Activated T-cell treated with anti-CD3 and anti-CD28 coated beads for 4 hours (primary cell): ENCODE measurements at places on chromosomes 12 and 14.

GRCh38 chr14:38710881-38711280 lies 392.2 kb downstream of the SEC23A start:
- no peak for DNase-seq

DNA sequence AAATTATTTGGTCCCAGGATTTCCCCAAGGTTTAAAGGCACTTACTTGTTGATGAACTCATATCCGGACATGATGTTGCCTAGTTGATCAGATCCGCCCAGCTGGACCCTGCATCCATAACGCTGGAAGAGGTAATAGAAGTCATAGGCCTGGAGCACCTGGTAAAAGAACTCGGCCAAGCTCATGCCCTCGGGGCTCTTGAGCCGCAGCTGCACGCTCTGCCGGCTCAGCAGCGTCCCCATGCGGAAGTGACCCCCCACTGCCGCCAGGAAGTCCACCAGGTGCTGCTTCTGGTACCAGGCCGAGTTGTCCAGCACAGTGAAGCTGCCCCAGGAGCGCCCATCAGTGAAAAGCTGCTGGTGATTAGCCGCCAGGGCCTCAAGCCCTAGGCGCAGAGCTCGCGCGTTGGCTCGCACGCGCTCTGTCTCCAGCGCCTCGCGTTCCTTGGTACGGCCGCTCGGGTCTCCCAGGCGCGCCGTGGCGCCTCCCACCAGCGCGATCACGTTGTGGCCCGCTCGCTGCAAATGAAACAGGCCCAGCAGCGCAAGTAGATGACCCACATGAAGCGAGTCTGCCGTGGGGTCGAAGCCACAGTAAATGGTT lies 545 bp downstream of the YARS2 start:
- peak; percentile 46 for DNase-seq

DNA sequence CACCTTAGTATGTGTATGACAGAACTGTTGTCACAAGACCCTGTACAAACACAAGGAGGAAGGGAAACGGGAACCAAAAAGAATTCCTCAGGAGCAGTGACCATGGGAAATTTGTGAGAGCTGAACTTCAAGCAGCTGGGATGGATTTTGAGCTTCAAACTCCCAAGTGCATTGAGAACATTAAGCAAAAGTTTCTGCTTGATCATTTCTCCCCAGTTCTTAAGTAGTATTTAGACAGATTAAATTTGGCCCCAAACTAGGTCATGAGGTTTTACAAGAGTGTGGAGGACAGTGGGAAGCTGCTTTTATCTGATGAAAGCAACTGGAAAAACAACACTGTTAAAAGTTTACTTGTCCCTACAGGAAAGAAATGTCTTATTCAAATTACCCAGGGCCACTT lies 206.0 kb upstream of the DCN start:
- DNase-seq, result no peak

DNA sequence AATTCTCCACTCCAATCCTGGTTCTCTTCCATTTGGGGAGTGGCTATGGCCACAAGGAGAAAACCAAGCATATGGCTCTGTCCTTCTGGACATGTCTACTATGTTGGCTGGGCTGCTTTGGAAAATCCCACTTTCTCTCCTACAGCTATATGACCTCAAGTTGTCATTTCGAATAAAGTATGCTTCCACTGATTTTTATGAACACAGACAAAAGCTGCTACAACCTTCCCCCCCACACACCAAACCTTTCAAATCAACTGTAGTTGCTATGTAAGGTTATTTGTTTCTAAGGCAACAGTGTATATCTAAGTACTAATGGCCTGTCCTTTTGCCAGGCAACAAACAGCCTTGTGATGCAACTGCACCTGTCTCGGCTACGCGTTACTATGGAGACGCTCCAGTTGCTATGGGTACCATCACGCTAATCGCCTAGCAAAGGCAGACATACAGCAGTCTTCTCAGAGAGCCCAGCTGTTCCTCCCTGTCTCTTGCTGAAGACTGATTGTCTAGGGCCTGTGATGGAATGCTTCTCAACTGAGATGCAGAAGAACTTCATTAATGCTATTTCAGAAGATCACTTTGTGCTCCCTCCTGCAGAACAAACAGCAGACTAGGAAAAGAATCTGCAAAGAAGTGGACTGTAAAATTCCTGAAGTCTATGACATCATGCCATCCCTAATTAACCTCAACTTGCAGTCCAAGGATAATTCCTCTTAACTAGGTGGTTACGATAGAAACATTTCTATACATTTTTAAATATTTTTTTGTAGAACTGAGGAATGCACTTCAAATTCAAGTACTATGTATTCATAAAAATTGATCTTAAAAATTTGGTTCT lies 67.6 kb downstream of the FOXN3 start:
- no peak for DNase-seq

DNA sequence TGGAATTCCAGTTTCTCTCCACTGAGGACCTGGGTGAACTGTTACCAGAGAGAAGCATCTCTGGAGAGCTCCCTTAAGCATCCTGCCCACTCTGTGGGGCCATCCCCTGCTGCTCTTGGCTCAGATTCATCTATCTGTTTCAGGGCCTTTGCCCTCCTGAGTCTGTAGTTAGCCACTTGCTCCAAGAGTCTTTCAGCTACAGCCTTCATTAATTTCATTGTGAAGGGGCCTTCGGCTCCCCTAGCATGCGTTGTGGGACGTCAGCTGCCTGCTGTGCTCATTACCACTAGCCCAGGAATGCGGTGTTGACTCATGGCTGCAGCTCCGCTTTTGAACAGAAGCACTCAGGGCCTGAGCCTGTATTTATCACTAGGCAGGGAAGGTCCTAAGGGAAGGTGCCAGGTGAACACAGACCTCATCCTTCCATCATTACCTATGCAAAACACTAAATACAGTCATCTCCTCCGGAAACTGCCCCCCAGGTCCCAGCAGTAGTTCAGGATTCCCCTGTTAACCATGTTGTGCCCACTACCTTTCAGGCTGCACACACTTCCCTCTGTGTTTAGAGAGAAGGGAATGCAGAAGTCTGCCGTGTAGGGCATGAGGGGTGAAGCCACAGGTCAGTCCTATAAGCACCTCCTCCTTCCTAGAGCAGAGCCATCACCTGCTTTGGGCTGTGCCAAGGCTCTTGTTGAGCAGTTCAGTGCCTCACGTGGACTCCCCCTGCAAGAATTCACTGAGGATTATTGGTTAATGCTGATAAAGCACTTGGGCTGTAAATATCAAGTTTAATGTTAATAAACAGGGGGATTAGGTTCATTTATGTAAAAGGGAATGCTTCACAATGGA lies 191.4 kb downstream of the CACNA1C start:
- DNase-seq, result no peak

DNA sequence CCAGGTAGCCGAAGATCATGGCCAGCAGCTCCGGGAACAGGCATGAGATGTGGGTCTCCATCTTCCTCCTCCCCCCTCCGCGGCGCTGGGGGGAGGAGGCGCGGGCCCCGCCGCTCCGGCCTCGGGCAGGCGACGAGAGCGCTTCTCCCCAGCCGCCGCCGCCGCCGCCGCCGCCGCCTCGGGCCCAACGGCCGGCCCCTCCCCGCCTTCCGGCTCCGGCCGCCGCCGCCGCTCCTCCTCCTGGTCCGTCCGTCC lies 448 bp downstream of the FBXL14 start:
- DNase-seq, result no peak

GRCh38 chr12:30100741-30101140 lies 317.0 kb upstream of the TMTC1 start:
- DNase-seq, result no peak

- no peak for DNase-seq
Observed at GRCh38 chr14:20413744-20414082, 412 bp upstream of the TEP1 start.

DNA sequence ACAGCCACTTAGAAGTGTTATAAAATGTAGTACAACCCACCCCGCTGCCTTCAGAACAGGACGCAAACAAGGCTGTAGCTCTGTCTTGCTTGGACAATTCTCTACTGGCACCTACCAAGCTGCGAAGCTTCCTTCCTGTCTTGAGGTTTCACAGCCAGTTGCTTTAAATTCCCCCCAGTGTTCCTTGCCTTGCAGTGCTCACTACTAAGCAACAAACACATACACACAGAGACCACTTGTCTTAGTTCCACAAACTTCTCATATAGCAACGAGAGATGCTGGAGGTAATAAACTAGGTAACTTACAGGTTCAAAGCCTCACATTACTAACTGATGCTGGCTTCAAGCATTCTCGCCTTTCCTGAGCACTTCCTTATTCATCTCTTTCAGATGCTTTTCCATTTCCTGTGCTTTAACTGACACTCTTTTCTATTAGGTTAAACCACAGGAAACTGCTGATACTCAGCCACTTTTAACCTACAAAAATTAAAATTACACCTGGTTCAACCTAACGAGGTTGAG lies 91.5 kb upstream of the PTGDR start:
- peak; percentile 9 for DNase-seq

GRCh38 chr14:26597589-26598080 lies at the start of gene NOVA1:
NOVA1 (minus strand) TSS chr14:26598033; CDS start chr14:26597436, 597 bp downstream.
- DNase-seq, result no peak

GRCh38 chr12:21054334-21054733 lies 76.7 kb upstream of the SLCO1B1 start:
- DNase-seq, result no peak

DNA sequence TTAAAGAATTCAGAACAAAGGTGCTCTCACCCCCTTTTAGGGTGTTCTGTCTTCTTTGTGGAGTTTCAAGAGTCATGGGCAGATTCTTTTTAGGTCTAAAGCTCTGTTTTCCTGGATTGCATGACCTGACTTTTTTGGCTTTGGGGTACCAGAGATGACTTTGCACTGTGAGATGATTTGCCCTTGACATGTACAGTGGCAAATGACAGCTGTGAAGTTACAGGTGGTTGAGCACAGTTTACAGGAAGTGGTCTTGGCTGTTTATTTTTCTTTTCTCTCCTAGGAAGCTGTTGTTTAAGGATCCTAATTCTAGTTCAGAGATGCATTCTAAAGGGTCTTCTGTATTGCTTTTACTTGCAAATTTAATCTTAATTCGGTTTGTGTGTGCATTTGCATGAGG lies 83.8 kb upstream of the METAP2 start:
- DNase-seq, result no peak

DNA sequence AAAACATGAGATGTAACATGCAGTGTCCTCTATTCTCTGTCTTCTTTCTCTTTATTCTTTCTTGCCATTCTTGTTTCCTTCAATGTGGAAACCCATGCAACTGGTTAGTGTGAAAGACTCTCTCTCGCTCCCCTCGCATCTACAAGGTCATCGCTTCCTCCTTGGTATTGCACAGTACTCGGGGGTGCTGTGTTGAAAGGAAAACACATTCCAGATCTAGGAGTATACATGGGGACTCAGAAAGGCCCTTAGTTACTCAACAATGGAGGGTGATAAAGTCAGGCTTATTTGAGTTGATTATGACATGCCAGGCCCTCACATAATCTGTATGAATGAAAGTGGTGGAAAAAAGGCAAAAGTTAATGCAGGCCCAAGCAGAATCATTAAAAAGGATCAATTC lies 75.5 kb upstream of the OVCH1 start:
- no peak for DNase-seq

DNA sequence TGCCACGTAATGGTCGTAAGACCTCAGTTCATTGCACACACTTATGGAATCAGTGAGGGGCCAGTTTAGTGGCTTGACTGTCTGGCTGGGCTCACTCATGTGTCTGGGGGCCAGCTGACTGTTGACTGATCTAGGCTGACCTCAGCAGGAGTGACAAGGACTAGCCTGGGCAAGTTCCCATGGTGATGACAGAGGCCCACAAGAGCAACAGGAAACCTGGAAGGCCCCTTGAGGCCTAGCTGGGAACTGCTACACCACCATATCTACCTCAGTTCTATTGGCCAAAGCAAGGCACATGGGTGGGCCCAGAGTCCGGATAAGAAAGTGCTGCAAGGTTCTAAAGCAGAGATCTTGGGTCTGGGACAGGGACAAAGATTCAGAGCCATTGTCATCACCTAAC lies 21.3 kb upstream of the RFLNA start:
- no peak for DNase-seq

DNA sequence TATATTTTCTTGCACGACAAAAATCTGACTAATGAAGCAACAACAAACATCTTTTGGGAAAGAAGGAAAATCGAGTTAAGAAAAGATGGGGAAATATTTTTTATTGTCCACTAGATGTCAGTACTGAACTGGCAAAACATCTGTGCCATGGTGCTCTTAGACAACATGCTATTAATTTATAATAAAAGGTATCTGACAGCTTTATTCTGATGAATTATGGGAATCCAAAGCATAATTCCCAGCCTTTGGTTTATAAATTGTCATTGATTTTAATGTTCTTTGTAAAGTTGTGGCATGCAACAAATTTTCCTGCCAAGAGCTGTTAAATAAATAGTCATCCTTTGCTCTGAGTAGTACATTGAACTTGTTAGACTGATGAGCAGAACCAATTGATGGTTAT lies 231.2 kb downstream of the ETNK1 start:
- DNase-seq, result no peak

GRCh38 chr12:103799857-103800771 lies 40.9 kb downstream of the NT5DC3 start:
- DNase-seq, result no peak

GRCh38 chr12:92619730-92620684 lies 82.8 kb upstream of the PLEKHG7 start:
- DNase-seq, result no peak

DNA sequence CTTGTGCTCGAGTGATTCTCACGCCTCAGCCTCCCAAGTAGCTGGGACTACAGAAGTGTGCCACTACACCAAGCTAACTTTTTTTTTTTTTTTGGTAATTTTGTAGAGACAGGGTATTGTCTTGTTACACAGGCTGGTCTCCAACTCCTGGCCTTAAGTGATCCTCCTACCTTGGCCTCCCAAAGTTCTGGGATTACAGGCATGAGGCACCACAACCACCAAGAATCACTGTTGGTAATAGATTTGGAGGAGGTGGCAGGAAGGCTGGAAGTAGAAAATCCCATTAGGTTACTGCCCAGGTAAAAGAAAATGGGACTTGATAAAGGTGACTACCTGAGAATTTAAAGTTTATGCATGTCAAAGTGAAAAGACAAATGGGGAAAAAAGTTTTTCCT lies 1.4 kb upstream of the CDCA4 start:
- no peak for DNase-seq

GRCh38 chr12:50985322-50985721 lies 33.0 kb downstream of the HIGD1C start:
- no peak for DNase-seq

DNA sequence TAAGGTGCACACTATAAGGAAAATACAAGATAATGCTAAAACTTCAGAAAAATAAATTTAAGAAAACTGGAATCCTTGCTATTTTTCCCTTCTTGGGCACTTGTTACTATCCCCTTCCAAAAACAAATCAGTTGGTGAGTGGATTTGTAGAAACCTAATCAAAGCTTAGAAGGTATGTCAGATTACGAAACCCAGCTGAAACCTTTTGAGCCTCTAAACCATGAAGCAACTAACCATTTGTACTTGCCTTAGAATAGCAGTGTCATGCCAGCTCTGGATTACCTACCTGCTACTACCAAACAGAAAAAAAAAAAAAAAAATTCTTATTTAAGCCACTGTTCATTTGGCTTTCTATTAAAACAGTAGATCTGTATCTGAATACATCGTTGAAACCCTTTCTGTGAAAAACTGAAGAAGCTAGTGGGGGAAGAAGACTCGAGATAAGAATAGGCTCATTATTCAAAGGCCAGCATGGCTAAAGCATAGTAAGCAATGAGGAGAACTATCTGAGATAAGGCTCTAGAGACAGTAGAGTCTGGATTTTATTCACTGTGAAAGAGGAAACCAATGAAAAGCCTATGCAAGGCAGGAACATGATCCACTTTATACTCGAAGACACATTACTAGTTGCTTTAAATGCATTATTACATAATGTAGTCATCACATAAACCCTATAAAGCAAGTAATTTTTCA lies 30.2 kb downstream of the OSBPL8 start:
- no peak for DNase-seq
